ENCODE measurements at places on chromosomes 6 and 20.
A peak's percentile ranks its signal among the peaks of the same experiment; 100 is the strongest.

GRCh38 chr6:169378620-169379381 is 125.2 kb upstream of the THBS2 start:
- DNase-seq: no peak

- DNase-seq: peak; percentile 78
These were observed 32.7 kb upstream of the ID4 start for GRCh38 chr6:19804205-19805128.

GRCh38 chr6:1825926-1826325 is 216.2 kb downstream of the FOXC1 start:
- DNase-seq: no peak

DNA sequence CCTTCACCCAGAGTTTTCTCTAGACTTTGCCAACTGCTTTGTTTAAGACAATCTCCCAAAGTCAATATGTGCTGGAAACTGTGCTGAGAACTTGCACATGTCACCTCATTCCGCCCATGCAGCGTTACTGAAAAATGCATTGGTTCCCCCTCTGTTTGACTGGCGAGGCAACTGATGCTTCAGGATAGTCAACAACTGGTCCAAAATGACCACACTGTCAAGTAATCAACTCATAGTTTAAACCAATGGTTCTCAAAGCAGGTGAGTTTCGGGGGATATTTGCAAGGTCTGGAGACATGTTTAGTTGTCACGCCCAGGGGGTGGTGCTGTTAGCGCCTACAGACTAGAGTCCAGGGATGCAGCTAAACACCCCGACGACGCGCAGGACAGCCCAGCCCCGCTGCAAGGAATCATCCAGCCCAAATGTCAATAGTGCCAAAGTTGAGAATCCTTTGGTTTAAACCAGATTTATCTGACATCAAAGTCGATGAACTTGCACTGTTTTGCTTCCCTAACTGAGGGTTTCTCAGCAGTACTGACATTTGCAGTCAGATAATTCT is 170.0 kb downstream of the ZNF217 start:
- no peak for DNase-seq

DNA sequence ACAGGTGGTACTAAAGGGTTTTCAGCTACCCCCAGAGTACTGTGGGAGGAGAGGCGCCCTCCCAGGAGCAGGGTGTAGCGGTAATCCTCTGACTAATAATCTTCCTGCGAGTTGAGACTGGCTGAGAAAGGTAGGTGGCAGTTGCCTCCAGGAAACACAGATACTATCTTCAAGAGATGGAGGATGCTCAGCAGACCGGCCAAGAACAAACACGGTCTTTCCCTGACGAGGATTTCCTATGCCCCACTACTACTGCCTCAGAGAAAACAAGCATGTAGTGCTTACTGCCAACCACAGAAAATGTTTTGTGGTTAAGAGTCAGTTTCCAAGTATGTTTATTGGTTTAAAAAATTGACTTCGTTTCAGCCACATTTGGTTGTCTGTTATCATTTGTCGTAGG is 26.8 kb downstream of the C6orf89 start:
- DNase-seq: peak; percentile 80

GRCh38 chr6:55040102-55040848 is 134.0 kb upstream of the HCRTR2 start:
- no peak for DNase-seq

DNA sequence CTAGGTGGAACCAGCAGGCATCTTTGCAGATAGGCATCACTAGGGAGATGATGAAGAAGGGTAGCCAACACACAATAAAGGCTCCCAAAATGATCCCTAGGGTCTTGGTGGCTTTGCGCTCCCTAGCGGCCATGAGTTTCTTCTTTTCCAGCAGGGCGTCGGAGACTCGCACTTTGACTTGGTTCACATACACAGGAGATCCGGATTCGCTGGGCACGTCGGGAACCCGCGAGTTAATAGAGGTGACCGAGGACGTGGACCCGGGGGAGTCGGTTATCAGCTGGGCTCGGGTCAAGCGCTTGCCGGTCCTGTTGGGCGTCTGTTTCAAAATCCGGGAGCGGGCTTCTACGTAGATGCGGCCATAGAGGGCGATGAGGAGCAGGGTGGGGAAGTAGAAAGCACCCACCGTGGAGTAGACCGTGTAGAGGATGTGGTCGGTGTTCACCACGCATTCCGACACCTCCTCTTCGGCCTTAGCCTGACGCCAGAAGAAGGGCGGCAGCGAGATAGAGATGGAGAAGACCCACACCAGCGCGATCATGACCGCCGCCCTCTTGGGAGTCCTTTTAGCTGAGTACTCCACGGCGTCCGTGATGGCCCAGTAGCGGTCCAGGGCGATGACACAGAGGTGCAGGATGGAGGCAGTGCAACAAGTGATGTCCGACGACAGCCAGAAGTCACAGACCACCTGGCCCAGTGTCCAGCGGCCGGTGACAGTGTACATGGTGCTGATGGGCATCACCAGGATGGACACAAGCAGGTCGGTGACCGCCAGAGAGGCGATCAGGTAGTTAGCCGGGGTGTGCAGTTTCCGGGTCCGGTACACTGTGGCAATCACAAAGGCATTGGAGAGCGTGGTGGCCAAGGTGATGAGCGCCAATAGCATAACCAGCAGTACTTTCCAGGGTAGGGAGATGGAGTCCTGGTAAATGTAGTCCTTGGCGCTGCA is 658 bp downstream of the HTR1B start:
- no peak for DNase-seq

- no peak for DNase-seq
These were observed 121.8 kb downstream of the COL12A1 start for GRCh38 chr6:75084018-75084417.

DNA sequence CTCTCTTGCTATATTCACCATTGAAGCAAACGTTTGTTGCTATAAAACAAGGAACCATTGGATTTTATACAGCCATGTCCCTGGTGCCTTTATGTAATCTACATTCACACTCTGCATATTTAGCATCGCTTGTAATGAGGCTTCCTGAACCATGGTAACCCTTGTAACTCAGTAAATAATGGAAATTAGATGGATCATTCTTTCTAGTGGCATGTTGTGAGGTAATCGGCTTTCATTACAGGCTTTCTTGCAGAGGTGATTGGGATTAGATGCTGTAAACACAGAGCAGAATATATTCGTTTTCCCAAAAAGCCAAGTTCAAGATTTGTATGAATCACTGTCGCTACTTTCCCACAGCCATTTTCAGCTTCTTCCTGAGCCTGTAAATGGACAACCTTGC is 36.1 kb downstream of the SMPDL3A start:
- DNase-seq: no peak

DNA sequence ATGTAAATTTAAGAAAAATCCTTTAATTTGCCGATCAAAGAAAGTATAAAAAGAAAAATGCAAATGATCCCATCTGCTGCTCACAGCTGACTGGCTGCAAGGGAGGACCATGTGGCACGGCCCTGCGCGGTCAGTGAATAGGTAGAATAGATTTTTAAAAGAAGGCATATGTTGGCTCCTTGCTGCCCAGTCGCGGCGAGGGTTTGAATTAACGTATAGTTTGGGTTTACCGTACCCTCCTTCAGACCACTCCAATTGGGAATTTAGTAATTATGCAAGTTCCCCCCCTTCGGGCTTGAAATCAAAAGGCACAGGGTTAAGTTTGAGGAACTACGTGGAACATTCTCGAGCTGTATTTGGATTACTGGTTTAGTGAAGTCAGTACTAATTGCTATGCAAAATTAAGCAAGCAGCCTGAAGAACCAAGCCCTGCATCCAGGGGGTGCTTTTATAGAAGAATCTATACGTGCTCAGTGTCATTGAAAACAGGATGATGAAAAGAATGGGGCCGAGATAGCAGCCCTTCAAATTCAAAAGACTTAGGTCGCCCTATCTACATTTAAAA is 1.1 kb upstream of the BEND3 start:
- DNase-seq: no peak

DNA sequence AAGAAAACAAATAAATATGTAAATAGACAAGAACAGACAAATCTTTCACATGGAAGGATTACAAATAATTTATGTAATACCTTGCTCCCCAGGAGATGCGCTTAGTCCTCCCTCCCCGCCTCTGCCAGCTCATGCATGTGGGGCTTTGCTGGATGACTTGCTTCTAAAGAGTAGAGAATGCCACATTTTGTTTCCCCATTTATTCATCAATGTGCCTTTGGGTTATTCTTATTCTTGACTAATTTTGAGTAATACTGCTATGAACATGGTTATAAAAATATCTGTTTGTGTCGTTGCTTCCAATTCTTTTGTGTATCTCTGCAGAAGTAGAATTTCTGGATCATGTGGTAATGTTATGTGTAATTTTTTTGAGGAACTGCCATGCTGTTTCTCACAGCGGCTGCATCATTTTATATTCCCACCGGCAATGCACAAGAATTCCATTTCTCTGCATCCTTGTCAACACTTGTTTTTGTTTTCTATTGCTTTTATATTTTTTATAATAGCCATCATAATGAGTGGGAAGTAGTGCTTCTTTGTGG is 23.8 kb upstream of the DUSP22 start:
- no peak for DNase-seq

DNA sequence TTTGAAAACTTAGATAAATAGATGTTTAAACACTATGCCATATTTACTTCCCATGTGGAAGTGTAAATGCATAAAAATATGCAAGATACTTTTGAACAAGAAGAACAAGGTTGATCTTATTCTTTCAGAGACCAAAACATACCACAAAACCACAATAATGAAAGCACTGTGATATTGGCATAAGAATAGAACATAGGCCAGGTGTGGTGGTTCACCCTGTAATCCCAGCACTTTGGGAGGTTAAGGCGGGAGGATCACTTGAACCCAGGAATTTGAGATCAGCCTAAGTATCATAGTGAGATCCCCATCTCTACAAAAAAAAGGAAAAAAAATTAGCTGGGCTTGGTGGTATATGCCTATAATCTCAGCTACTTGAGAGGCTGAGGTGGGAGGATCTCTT is 66.5 kb downstream of the KCNS1 start:
- no peak for DNase-seq

DNA sequence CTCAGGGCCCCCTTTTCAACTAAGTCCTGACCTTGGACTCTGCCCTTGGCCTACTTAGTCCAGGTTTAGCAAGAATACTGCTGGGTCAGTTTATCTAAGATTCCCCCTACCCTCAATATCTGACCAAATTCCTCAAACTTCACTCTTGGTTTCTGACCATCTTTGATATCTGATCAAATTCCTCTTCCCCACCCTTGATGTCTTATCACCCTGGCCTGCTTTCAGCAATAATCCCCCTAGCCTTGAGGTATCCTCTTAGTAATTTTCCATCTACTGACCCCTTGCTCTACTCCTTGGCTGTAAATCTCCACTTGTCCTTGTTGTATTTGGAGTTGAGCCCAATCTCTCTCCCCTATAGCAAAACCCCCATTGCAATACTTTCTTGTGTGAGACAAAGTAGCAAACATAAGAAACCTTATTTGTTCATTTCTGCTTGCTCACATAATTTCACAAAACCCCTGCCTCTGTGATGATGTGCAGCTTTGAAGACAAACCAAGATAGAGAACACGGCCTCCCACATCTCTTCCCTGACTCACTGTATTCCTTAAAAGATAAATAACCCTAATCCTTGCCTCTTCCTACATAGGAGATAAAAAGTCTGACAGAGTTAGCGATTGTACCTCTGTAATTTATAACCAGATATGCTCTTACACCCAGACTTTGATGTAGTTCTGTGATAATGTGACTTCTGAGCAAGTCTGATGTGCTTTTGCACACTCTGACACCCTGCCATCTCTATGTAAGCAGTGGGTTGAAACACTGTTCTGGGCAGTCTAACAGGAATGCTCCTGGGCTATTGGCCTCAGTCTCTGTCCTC is 13.8 kb upstream of the IYD start:
- no peak for DNase-seq

DNA sequence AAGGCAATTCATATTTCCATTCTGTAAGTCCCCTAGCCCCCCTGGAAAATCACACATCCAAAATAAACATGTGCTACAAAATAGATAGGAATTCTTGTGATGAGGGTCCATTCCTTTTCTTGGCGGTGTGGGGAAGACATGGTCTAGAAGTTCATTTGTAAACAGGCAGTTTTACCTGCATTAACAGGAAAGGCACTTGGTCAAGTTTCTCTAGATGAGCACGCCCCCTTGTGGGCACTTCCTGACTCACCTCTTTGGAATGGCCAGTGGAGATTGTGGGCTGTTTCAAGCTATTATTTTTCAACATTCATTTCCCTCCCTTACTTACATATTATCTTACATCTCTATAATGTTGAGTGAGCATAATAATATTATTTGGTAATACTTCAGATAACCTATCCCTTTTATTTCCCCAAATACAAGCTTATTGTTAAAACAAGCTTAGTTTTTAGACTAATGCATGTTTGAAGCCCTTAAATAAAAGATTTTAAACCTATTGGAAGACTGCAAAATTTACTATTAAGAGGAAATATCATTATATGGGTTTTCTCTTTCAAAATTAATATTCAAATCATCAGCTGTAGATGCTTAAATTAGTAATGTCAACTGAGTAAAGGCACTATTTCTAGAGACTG is 92.1 kb downstream of the TASP1 start:
- DNase-seq: peak; percentile 9

DNA sequence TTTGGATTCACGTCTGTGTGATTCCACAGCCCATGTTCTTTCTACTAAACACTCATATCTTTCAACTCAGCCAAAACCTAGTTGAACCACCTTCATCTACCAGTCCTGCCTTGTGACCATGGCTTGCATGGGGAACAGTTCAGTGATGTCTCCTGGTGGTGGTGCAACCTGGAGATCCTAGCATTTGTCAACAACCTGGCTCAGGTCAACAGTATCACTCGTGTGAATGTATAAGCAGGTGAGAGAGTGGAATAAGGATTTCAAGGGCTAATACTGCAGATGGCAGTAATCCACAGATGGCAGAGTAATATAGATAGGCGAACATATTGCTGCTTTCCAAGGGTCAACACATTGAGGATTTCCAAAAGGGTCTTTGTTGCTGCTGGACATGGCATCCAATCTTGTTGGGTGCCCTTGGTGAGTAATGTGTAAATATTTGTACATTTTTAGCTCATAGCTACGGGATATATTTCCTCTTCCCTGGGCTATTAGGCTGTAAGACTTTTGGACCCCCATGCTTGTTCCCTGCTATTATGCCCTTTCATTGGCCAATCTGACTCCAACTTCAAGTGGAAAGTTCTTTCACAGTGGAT is 13.4 kb downstream of the PBOV1 start:
- DNase-seq: no peak

DNA sequence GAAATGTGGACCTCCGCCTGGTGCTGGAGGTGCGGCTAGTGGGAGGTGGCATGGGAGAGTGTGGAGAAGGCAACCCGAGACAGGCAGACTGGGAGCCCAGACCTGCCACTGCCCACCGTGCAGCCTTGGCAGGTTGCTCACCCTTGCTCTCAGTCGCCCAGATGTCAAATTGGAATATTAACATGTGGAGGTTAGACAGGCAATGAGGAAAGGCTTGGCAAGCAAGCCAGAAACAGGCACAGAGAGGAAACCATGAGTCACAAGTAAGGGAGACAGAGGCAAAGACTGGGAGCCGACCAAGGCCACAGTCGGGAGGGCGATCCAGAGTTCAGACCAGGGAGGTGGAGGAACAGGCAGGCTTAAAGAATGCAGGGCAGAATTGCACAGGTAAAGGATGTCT is 178.2 kb downstream of the FOXC1 start:
- DNase-seq: peak; percentile 33

- no peak for DNase-seq
These were observed 69.1 kb downstream of the ELOVL4 start for GRCh38 chr6:79878142-79878748.

All from H54 (cell line).